ENCODE measurements at places on chromosomes 7 and 10.

- no peaks in the 10 kb centered on the region for H3K4me1 ChIP-seq
- H3K27ac ChIP-seq = no peak overlapping the region
- no peaks in the 10 kb centered on the region for H3K36me3 ChIP-seq
- DNase-seq = no peak
These were observed 4.8 kb downstream of the EPHB4 start for GRCh38 chr7:100822236-100823139.

DNA sequence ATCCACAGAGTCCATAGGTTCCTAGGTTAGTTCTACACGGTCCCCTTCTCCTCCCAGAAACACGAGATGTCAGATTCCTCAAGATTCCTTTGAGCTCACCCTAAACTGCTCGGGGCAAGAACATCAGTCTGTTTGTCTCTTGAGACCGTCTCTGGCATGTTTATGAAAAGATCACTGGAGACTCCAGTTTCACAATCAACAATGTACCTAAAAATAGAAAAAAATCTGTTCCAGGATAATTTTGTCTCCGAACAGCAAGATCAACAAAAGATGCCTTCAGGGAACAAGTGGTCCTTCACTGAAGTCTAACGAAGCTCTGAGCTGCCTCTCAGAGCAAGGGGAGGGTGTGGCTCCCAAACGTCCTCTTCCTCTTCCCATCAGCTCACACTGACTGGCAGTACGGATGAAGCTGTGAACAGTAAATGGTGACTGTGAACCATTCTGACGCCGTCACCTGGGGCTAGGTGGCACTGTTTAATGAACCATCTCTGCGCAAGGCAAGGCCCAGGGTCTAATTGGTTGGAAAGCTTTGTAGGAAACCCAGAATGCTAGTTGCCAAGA lies 156.2 kb upstream of the LYZL1 start:
- no peak overlapping the region for H3K27ac ChIP-seq
- no peak overlapping the region for H3K4me3 ChIP-seq
- no peaks in the 10 kb centered on the region for H3K36me3 ChIP-seq
- no peaks in the 10 kb centered on the region for H3K4me1 ChIP-seq

DNA sequence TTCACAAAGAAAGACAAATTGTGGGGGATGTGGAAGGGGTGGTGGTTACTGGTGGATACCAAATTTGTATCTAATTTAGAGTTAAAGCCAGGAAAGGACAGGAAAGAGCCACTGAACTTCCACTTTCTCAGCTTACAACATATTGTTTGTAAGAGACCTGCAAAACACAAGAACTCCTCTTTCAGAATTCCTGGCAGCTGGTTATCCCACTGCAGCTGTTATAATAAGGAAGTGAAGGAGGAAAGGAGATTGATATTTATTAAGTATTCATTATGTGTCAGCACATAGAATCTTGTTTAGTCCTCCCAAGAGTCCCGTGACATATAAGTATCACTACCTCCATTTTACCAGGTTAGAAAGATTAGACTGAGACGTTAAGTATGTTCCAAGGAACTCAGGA lies 481.7 kb downstream of the PHTF2 start:
- H3K27me3 ChIP-seq = no peaks in the 10 kb centered on the region
- no peaks in the 10 kb centered on the region for H3K36me3 ChIP-seq
- no peak for DNase-seq

GRCh38 chr7:151700586-151701165 lies 176.2 kb downstream of the PRKAG2 start:
- no peak overlapping the region for H3K4me3 ChIP-seq
- DNase-seq = no peak
- no peaks in the 10 kb centered on the region for H3K27me3 ChIP-seq
- no peak overlapping the region for H3K27ac ChIP-seq
